ENCODE measurements at places on chromosomes 5 and 9.

GRCh38 chr9:95556521-95556920 is 39.8 kb upstream of the PTCH1 start:
- no peak for DNase-seq

- no peak for DNase-seq
Observed at GRCh38 chr9:127015921-127016512, 101.4 kb downstream of the RALGPS1 start.

GRCh38 chr5:15938961-15939360 is 240.6 kb downstream of the MARCHF11 start:
- no peak for DNase-seq

GRCh38 chr5:122301016-122301415 is 11.0 kb upstream of the SNCAIP start:
- no peak for DNase-seq

DNA sequence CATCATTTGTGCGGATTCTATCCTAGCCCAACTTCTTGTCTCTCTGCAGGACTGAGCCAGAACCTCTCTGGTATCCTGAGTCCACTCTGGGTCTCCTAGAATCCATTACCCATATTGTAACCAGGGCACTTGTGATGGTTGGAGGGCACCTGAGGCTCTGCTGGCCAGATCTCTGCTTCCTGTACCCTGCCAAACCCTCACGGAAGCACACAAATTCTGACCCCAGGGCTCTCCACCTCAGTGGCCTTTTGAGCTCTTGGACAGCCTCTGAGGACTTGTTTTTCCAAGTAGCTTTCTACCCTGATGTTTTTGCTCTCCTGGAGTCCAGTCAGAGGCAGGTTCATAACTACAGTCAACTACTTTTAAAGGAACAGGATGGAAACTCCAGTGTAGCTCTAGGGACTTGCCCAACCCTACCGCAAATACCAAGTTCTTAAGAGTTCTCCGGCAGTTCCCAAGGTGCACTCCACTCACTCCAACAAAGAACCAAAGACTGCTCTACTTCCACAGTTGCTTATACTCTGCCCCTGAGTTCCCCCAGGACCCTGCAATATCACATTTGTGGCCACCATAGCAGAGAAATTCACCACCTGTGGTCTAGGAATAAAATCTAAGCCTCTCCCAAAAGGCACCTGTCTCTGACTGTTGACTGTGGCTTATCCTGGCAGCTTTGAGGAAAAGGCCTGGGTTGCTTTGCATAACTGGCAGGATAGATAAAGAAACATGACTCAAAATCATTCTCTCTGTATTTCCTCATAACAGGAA is 9.6 kb downstream of the PIP5K1B start:
- peak; percentile 87 for DNase-seq

- DNase-seq = no peak
Observed at GRCh38 chr9:91223000-91223399, 138.7 kb downstream of the AUH start.

- peak; percentile 93 for DNase-seq
Observed at GRCh38 chr5:91384671-91385430, 1.7 kb upstream of the ARRDC3 start.

Data from NCI-H526 (cell line).